ENCODE measurements at places on chromosomes 6 and 20.

DNA sequence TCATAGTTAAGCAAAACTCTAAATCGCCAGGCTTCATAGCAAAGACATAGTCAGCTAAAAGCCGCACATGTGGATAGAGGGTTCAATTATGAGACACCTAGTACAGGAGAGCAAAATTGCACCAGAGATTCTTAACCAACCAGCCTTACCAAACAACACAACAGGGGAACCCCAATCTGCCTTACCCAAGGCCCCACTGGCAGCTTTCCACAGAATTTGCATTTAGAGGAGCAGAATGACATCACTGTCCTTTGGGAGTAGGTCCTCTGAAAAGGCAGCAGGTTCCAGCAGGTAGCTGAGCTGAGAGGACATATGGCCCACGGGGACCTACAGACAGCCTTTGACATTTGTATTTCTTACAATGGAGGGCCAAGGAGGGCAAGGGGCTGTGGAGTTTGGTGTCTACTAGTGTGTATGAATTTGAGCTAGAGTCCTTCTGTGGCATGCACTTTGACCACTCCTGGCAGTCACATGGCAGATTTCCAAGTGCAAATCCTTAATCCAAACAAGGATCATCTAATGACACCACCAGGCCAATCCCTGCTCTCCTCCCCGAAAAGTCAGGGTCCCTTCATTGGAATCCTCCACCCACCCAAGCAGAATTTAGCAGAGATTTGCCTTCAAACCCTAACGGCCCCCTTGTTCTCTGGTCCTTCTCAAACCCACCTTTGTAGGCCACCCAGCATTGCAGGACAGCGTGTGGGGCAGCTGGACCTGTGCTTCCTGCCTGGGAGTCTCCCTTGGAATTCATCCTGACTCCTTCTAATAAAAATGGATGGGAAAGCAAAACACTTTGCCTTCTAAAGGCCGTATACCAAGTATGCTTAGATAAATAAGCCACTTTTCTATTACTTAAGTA is 171.2 kb upstream of the SUPT3H start:
- DNase-seq, result no peak

GRCh38 chr6:132131758-132132157 is 180.6 kb upstream of the CCN2 start:
- DNase-seq, result no peak

- no peak for DNase-seq
Observed at GRCh38 chr6:33785778-33786177, 3.2 kb downstream of the LEMD2 start.

DNA sequence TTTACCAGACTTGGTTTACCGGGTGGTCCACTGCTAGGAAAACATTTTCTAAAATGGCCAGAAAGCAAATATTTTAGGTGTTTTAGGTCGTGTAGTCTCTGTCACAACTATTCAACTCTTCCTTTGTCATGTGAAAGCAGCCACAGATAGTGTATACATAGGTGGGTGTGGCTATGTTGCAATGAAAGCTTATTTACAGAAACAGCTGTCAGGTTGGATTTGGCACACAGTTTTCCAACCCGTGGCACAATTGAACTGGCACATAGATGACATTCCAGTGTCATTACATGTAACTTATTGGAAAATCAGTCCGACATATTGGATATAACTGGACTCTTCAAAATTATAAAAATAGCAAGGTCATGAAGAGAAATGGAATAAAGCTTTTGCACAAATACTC is 68.9 kb upstream of the KCNQ5 start:
- no peak for DNase-seq

- DNase-seq, result no peak
Observed at GRCh38 chr20:50221501-50222308, 31.1 kb downstream of the CEBPB start.

GRCh38 chr20:41185013-41185757 is 47.8 kb downstream of the PLCG1 start:
- no peak for DNase-seq

DNA sequence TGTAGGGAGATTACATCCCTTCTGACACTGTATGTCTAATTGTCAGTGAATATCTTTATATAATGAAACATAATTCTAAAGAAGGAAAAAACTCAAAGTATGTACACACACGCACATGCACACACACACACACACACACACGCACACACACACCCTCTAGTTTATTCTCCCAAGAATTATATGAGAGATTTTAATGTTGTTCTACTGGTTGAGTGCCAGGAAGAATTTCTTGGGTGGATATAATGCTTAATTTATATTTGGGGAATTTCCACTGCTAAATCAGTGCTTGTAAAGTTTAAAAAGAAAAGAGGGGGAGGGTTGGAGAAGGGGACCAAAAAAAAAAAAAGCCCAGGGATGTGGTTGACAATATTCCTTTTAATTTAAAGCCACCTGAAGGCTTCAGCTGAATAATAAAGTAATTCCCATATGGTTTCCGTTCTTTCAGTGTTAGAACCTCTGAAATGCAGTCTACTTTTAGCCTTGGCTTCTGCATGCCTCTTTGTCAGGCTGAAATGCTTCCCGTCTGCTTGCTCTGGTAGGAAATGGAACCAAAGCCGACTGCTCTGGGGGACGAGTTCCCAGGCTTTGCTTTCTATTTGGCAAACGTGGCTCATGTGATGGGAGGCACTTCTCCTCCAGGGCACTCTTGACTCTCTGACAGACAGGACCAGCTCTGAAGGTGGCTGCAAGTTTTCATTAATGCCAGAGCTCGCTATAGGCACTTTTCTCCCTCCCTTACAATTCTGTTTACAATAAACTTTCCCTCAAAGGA is 225.4 kb downstream of the PRL start:
- DNase-seq, result no peak

- DNase-seq, result no peak
Observed at GRCh38 chr6:116277124-116277523, 2.6 kb downstream of the TSPYL1 start.

- DNase-seq, result no peak
Observed at GRCh38 chr6:170316071-170316470, 9.5 kb downstream of the FAM120B start.

DNA sequence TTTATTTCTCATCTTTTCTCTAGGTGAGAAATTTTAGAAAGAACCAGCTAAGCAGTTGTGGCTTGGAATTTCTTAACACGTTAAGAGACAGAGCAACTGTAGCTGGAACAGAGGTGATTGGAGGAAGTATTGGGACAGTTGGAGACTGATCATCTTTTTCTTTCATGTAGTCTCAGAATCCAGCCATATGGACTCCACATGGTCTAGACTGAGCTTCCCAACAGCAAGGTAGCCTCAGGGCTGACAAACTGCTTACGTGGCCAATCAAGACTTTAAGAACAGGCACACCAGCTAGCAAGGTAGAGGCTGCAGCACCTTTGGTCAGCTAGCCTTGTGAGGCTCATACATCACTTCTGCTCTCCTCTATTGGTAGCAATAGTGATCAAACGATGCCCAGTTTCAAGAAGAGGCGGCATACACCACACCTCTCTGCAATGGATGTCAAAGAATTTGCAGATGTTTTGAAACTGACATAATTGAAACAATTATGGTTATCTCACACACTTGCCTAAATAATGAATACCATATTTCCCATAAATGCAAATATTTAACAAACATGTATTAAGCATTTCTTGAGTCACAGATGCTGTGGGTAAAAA is 590.5 kb upstream of the SLC35B3 start:
- no peak for DNase-seq

DNA sequence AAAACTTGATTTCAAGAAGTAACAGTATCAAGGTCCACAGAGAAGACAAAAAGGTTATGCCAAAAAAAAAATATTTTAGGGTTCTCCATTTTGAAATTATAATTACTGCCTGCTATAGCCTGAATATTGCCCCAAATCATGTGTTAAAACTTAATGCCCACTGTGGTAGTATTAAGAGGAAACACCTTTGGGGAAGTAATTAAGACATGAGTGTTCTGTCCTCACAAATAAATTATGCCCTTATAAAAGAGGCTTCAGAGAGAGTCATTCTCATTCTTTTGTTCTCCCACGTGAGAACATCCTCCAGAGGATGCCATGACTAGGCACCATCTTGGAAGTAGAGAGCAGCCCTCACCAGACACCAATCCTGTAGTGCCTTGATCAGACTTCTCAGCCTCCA is 66.2 kb downstream of the GMDS start:
- no peak for DNase-seq

DNA sequence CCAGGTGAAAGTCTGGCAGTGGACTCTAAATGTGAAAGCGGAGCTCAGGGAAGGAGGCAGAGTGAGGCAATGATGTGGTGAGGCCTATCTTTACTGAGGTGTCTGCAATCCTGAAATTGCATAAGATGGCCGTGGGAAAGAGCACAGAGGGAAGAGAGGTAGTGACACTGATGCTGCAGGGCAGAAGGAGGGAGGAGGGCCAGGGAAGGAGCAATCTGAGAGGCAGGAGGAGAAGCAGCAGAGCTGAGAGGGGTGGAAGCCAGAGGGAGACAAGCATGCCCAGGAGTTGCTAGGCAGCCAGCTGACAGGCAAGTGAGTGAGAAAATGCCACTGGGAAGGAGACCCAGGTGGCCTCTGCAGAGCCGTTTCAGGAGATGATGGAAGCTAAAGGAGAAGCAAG is 97.4 kb upstream of the CNR1 start:
- DNase-seq, result no peak

- no peak for DNase-seq
Observed at GRCh38 chr20:52242237-52243230, 51.0 kb upstream of the ZFP64 start.

- DNase-seq, result no peak
Observed at GRCh38 chr6:127518191-127518709, 885 bp downstream of the MTCL3 start.

DNA sequence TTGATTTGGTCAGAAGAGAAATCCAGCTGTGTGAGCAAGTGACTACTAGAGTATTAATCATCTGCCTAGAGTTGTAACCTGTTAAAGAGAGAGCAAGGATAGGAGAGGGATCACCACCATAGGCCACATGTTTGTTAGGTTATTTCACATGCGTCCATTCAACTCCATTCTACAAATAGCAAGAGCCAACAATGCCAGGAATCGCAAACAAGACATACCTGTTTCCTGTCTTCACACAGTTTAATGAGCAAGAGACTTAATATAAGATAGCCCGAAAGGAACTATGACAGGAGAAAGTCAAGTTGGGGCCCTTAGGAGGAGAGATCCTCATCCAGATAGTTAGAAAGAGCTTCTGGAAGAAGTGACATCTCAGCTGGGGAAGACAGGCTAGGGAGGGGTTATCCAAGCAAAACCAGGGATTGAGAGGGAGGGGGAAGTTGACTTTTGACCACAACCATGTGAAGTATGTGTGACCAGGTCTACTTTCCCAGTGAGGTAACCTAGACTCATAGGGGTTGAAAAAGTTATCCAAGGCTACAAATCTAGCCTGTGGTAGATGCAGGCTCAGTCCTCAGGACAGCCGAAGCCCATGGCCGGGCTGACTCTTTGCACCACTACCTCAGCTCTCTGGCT is 147.4 kb downstream of the ALDH8A1 start:
- DNase-seq, result no peak

DNA sequence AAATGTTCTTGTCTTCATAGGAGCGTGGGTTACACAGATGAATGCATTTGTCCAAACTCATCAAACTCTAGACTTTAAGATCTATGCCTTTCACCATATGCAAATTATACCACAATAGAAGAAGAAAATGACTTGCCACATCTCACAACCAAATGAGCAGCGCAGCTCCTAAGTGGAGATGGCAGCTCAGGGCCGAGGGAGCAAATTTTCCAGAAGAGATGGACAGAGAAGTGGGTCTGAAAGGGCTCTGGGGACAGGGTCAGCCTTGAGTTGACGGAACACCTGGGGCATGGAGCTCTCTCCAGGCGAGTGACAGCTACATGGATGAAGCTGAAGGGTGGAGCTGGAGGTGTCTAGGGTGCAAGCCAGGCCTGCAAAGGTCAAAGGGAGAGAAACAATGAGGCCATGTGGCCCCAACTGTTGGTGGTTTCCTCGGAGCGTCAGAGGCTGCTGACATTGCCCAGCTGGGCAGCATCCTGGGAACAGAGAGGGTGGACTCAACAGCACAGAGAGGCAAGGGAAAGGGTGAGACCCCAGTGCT is 228.3 kb downstream of the NRN1 start:
- DNase-seq, result no peak

DNA sequence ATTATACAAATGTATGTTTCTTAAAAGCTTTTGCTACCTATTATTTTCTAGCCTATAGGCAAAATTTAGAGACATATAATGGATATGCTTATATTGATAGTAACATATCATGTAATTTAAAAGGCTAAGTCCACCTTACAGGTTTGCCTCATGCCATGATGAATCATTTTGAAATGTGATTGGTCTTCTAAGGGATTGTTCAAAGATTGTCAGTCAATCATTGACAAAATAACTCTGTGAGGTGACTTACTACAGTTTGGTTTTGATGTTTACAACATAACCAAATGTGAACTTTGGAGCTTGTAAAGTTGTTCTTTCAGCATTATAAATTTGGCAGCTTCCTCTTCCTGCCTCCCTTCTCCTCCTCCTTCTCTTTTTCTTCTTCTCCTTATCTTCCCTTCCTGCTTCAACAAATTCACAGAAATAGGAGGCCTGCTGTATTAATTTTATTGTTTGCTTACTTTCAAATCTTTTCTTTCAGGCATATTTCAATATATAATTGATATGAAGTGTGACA is 39.7 kb upstream of the ZFP64 start:
- no peak for DNase-seq

- no peak for DNase-seq
Observed at GRCh38 chr6:1385129-1386037, 4.0 kb upstream of the FOXF2 start.

DNA sequence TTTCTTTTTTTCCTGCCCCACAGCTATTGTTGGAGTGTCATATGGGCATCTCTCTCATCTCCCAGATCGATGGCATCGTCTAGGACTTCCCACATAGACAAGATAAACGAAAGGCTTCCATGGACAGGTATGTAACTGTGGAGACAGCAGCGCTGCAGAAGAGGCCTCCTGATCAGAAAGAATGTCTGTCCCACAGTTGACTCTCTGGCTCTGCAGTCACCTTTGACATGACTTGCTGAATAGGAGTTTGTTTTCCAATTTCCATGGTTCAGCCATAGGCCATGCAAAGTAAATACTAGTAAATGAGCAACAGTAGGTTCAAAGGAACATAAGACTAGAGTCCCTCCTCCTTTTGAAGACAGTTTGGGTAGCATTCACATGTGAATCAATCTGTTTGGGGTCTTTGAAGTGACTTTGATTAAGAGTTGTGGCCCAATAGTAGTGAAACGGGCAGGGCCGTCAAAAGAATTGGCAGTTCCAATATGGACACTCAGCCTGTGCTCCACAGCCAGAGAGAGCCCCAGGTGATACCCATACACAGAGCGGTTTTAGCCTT is 134.7 kb upstream of the IFNGR1 start:
- no peak for DNase-seq

Data from upper lobe of left lung (tissue), 6 donors.